ENCODE measurements at places on chromosomes 6 and 20.

- DNase-seq, result no peak
These were observed 19.7 kb upstream of the OGFRL1 start for GRCh38 chr6:71268735-71269437.

DNA sequence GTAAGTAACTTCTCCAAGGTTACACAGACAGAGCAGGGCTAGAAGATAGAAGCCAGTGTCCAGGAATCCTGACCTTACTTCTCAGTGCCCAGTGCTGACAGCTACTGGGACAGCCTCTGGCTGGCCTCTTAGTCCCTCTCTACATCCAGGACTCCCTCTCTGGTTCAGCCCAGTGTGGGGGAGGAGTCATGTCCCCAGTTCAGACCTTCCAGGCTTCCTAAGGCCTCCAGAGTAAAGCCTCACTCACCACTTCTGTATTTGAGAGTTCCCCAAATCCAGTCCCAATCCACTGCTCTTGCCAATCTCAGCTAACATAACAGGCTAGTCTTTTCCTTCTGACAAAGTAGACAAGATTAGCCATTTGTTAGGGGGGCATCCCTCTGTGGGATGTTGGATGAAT is 36.9 kb upstream of the EPB41L1 start:
- DNase-seq, result no peak

- peak; percentile 36 for DNase-seq
These were observed 731 bp downstream of the MAK start for GRCh38 chr6:10837622-10837994.

DNA sequence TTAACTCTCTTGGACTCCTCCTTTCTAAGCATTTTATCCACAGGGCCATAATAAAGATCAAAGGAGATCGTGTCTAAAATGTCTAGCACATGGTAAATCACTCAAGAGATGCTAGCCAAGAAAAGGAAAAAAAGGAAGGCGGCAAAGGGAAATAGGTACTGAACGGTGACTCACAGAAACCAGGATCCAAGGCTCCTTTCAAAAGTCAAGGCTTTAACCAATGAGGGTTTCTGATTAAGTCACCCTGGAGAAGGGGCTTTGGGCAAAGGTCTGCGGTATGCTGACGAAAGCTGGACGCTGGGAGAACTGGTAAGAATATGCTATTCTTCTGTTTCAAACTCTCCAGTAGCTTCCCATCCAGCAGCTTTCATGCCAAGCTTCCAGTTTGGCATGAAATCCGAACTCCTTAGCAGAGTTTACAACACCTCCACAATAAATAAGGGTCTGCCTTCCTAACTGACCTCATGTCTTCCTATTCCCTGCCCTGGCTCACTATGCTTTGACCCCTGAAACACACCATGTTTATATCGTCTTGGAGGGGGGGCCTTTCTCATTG is 1.0 kb downstream of the TOMM34 start:
- DNase-seq, result no peak

DNA sequence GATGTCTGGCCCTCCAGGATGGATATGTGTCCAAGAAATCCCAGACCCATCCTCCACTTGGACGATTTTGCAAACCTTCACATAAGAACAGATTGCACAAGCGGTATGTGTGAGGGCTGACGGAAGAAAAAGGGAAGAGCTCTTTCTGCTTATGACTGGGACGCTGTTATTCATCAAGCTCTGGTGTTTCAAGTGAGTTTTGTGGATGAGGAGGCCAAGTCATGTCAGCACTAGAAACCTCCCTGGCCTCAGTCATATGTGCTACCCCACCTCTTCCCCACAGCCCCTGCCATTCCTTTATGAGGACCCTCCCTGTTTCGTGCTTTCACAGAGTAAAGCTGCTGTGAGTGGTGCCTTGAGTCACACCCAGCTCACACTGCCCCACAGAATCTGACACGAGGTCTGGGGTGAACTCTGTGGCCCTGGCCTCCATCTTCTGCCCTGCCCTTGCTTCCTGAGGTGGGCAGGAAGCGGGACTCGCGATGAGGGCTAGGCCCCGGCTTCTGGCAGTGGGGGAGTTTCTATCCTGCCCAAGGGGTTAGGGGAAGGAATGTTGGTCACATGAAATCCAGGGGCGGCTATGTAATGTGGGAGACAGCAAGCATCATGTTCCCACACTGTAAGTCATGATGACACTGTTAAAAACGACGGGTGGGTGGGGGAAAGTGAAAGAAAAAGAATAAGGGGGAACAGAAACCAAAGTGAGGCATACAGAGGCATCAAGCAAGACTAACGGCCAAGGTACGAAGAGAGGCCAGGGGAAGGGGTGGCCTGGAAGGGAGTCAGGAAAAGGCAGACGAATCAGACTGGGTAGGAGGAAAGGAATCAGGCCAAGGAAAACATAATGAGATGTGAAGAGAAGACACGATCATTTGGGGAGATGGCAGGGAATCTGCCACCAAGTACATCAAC is 78.1 kb downstream of the PRDM1 start:
- DNase-seq, result peak; percentile 46

DNA sequence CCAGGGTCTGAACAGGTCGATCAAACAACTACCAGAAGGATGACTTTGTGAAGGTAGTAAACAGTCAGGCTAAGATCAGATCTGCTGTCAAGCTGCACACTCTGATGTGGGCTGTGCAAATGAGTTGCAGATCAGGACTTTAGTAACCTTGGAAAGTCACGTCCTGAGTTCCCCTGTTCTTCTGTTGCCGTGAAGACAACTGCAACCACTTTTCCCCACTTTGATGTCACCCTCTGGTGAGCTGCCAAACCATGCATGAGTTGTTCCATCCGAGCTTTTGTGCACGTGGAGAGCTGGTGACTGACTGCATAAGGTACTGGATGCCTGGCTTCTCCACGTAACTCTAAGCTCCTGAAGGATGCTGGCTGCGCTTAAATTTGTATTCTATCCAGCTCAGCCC is 111.0 kb downstream of the CD83 start:
- no peak for DNase-seq

- peak; percentile 53 for DNase-seq
These were observed 30.8 kb upstream of the FILIP1 start for GRCh38 chr6:75524322-75524972.

GRCh38 chr6:75204217-75204958 is 1.5 kb downstream of the COL12A1 start:
- DNase-seq, result peak; percentile 81

GRCh38 chr20:58622671-58623578 is 28.2 kb upstream of the STX16 start:
- DNase-seq, result no peak

Measured in right lung (tissue), 10 donors.